Skeletal muscle cell (primary cell): ENCODE measurements at places on chromosomes 16 and 17.

- DNase-seq: no peak
Measured at GRCh38 chr17:70128727-70129238, 40.5 kb upstream of the KCNJ2 start.

DNA sequence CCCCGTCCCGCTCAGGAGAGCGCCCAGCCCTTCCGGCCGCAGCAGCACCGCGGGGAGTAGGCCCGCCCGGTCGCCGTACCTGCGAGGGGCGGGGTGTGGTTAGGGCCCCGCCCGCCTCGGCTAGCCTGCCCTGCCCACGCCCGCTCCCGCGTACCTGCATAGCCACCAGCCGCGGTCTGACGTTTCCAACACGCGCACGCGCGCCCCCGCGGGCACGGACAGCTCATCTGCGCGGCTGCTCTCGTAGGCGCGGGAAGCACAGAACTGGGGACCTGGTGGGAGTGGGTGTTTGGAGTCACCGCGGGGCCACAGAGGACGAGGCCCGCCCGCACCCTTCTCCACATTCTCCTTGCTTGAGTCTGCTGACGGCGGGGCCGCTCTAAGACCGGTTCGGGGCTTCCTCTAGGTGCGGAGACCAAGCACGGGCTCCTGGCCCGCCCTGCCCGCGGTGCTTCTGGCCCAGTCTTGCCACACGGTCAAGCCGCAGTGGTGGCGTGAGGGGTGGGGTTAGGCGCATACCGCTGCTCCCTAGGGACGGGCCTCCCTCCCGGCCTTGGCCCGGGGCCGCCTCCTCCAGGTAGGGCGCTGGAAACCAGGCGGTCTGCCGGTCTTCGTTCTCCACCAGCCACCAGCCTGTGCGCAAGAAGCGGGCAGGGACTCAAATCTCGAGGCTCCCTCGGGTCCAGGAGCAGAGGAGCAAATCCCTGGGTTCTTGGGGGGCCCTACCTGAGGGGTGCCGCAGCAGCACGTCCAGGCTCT, 1.8 kb downstream of the NOXO1 start:
- no peak for DNase-seq

DNA sequence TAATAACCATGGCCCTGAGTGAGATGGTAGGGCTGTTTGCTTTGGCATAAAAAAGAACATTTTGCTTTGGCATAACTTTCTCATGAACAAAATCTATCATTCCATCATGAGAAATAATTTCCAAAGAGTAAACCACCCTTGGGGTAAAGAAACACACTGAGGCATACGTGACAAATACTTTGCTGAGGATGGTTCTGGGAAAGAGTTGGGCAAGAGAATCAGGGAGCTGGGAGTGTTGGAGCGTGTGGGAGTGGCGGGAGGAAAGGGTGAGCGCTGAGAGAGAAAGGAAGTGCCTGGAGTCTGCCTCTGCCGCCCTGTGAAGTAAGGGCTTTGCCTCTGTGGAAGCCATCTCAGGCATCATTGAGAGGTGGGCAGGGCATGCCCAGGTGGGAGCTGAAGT, 60.2 kb upstream of the ARHGAP44 start:
- DNase-seq: no peak

DNA sequence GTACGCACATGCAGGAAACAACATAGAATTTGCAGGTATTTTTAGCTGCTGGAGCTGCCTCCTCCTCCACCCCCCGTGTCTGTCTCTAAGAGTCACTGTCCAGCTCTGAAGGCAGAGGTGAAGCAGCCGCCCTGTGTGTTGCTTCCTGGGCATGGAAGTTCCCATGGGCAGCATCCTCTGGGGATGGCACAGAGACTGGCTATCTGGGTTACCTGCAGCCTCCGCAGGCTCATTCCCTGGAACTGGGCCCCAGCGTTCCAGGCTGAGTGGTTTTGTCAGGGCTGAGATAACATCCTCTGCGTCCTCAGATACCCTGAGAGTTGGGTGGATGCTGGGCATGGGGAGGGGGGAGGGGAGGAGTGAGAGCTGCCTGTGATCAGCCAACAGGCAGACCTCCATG, 41.5 kb upstream of the MRTFB start:
- no peak for DNase-seq

GRCh38 chr16:66058832-66059231, 307.7 kb upstream of the CDH5 start:
- no peak for DNase-seq

- DNase-seq: no peak
Measured at GRCh38 chr16:28984619-28985135, at the start of gene LAT. LAT (plus strand) TSS chr16:28985052; CDS start chr16:28985418, 366 bp downstream.

DNA sequence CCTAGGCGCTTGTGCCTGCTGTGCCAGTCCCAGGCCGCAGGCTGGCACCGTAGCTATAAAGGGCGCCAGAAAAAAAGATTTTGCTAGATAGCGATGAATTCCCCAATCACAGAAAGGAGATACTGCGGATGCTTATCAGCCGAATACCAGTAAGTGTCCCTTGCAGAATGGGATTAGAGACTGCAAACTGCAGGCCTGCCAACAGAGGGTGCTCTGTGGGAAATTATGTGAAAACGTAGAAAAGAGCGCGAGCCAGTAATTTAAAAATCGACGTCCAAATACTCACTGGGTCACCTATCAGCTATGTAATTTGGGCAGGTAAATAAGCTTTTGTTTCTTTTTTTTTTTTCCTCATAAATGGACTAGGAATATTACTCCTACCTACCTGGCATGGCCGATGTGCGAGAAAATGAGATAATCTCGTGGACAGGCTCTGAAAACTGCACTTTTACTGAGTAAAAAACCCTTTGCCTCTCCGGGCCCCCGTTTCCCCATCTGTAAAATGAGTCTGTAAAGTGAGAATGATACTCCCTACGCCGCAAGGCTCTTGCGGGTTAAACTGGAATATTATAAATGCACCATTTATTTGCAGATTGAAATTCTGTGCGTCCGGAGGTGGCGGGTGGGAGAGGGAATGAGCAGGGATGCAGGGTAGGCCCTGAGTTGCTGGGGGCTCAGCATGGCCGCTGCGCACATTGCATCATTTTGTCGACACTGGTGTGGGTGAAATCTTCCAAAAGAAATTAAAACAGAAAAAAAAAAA, 1.2 kb upstream of the COG1 start:
- no peak for DNase-seq
